ENCODE measurements at places on chromosomes 3 and 15.
A peak's percentile ranks its signal among the peaks of the same experiment; 100 is the strongest.

DNA sequence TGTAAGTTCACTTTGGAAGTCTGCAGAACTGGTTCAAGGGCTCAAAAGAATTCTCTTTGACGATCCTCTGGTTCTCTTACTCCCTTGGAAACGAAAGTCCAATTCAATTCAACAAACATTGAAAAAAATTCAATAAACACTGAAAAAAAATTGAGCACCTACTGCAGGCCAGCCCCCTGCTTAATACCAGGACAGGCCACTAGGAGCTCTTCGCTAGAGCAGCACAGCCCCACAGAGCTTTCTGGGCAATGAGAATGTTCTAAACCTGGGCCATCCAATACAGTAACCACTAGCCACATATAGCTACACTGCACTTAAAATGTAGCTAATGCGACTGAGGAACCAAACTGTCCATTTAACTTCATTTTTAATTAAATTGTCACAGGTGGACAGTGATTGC, 50.4 kb upstream of the DCLK3 start:
- H3K36me3 ChIP-seq: no peaks in the 10 kb centered on the region
- no peak overlapping the region for H3K4me3 ChIP-seq
- no peak for DNase-seq
- H3K27me3 ChIP-seq: no peaks in the 10 kb centered on the region
- H3K4me1 ChIP-seq: no peaks in the 10 kb centered on the region
- H3K27ac ChIP-seq: no peak overlapping the region

GRCh38 chr15:29285386-29285785, 15.8 kb upstream of the NSMCE3 start:
- no peaks in the 10 kb centered on the region for H3K27me3 ChIP-seq
- DNase-seq: no peak
- H3K4me1 ChIP-seq: no peaks in the 10 kb centered on the region
- H3K4me3 ChIP-seq: no peak overlapping the region
- no peaks in the 10 kb centered on the region for H3K36me3 ChIP-seq

DNA sequence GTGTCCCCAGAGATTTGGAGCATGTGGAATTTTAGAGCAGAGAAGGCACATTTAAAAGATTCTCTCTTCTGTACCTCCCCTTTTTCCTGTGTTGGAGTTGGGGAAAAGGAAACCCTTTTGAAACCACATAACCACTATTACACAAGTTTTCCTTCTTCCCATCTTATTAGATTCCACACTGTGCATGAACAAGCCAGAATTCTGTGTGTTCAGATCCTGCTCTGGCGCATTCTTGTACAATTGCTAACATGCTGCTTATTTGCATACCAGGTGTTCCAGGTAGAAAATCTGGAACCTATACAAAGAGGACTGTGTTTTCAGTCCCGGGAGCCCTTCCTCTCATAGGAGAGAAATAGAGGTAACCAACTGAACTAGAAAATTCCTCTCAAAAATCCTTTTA, 2.6 kb upstream of the CIB2 start:
- no peak overlapping the region for H3K27ac ChIP-seq
- no peaks in the 10 kb centered on the region for H3K36me3 ChIP-seq
- H3K4me3 ChIP-seq: no peak overlapping the region
- H3K4me1 ChIP-seq: peaks cover 16% of the 10 kb centered on the region
- H3K27me3 ChIP-seq: no peaks in the 10 kb centered on the region

- no peak overlapping the region for H3K4me3 ChIP-seq
- H3K36me3 ChIP-seq: no peaks in the 10 kb centered on the region
- DNase-seq: no peak
- H3K27me3 ChIP-seq: no peaks in the 10 kb centered on the region
- no peak overlapping the region for H3K27ac ChIP-seq
Observed at GRCh38 chr3:158471639-158472294, 99.2 kb upstream of the MLF1 start.

- no peaks in the 10 kb centered on the region for H3K27me3 ChIP-seq
- no peaks in the 10 kb centered on the region for H3K4me1 ChIP-seq
- H3K4me3 ChIP-seq: no peak overlapping the region
- DNase-seq: no peak
Observed at GRCh38 chr3:191324936-191325335, 4.3 kb upstream of the CCDC50 start.

- DNase-seq: no peak
- no peak overlapping the region for H3K4me3 ChIP-seq
- H3K4me1 ChIP-seq: peaks cover 19% of the 10 kb centered on the region
- no peaks in the 10 kb centered on the region for H3K27me3 ChIP-seq
- H3K36me3 ChIP-seq: no peaks in the 10 kb centered on the region
Observed at GRCh38 chr15:75032395-75032794, 9.0 kb downstream of the PPCDC start.

GRCh38 chr3:89948008-89948407, 840.6 kb downstream of the EPHA3 start:
- H3K27ac ChIP-seq: no peak overlapping the region
- no peaks in the 10 kb centered on the region for H3K27me3 ChIP-seq
- no peak for DNase-seq
- no peaks in the 10 kb centered on the region for H3K4me1 ChIP-seq
- no peak overlapping the region for H3K4me3 ChIP-seq

GRCh38 chr3:114896978-114897377, 250.1 kb downstream of the ZBTB20 start:
- no peak overlapping the region for H3K4me3 ChIP-seq
- no peaks in the 10 kb centered on the region for H3K36me3 ChIP-seq
- H3K4me1 ChIP-seq: peaks cover 23% of the 10 kb centered on the region
- no peaks in the 10 kb centered on the region for H3K27me3 ChIP-seq
- DNase-seq: no peak

DNA sequence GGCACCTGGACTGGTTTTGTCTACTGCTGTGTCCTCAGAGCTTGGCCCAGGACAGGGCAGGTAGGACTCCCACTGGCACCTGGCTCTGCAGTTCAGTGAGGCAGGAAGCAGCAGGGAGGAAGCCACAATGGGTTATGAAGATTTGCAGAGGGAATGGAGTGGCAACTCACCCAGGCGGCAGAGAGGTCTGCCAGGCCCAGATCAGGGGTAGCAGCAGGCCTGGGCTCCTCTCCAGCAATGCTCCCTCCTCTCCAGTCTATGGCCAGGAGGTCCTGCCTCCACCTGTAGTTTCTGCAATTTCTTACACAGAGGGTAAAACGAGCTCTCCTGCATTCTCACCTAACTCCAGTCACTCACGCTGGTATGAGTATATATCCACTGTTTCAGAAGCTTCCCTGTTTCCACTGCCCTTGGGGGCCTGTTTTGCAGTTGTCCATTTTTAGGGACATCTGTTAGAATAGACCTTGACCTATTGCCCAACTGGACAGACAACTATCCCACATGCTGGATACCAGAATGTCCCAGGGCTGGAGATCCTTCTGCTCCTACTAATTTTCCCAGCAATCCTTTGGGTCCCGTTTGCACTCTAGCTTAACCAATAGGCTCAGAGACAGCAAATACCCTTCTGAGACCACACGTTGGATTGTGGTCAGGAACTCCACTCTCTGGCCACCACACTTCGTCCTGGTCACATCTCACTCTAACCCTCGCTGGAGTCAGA, 35.2 kb downstream of the HMCES start:
- H3K4me3 ChIP-seq: peak overlapping the region; percentile 93
- DNase-seq: no peak
- peak overlapping the region; percentile 92 for H3K27ac ChIP-seq
- no peaks in the 10 kb centered on the region for H3K27me3 ChIP-seq

DNA sequence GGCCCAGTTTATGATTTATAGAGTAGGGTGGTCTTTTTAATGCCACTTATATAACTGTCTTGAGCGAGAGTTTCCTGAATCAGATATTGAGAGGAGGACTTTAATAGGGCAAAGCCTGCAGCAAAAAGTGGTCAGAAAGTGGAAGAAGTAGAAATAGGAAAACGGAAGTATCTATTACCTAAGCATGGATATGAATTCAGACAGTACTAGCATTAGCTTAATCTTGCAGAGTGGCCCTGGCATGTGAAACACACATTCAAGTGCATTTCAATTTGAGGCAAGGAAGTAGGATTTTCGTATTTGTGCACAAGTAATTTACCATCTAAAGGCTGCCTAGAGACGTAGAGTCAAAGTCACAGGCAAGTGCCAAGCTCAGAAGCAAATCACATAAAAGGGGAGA, 622.3 kb downstream of the DIPK2A start:
- no peaks in the 10 kb centered on the region for H3K4me1 ChIP-seq
- no peaks in the 10 kb centered on the region for H3K27me3 ChIP-seq
- DNase-seq: no peak
- H3K27ac ChIP-seq: no peak overlapping the region
- H3K36me3 ChIP-seq: no peaks in the 10 kb centered on the region

DNA sequence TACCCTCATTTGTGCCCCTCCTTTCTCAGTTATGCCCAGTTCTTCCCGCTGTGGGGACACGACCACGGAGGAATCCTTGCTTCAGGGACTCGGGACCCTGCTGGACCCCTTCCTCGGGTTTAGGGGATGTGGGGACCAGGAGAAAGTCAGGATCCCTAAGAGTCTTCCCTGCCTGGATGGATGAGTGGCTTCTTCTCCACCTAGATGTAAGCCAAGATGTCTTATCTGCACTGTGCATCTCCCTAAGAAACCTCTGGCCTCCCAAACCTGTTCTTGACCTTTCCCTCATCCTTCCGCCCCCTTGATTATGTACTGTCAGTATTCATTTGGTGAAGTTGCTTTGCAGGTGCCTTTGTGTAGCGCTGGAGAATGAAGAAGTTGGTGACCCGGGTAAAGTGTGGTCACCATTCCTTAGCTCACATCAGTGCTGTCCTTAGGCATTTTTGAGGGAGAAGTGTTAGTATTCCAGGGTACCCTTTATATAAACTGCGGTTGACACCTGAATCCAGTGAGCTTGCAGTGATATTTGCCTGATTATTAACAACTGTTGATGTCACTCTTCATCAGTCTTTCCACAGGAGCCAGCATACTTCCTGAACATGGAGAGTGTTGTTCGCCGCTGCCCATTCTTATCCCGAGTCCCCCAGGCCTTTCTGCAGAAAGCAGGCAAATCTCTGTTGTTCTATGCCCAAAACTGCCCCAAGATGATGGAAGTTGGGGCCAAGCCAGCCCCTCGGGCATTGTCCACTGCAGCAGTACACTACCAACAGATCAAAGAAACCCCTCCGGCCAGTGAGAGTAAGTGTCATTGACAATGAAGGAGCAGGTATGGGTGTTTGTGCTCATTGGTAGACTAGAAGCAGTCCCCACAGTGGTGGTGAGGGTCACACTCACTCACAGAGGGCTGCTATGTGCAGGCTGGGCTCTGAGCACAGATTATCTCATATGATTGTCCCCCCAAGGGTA, 966 bp downstream of the ALAS1 start:
- peak overlapping the region; percentile 88 for H3K4me3 ChIP-seq
- H3K4me1 ChIP-seq: peaks cover 59% of the 10 kb centered on the region
- H3K27ac ChIP-seq: peak overlapping the region; percentile 86
- DNase-seq: no peak
- H3K27me3 ChIP-seq: no peaks in the 10 kb centered on the region
- peaks cover 22% of the 10 kb centered on the region for H3K36me3 ChIP-seq

Data from sigmoid colon (tissue), 7 donors.